NCI-H2029 treated with DMSO at 0.1 percent for 48 hours (cell line): ENCODE measurements at places on chromosomes 11 and 22.

DNA sequence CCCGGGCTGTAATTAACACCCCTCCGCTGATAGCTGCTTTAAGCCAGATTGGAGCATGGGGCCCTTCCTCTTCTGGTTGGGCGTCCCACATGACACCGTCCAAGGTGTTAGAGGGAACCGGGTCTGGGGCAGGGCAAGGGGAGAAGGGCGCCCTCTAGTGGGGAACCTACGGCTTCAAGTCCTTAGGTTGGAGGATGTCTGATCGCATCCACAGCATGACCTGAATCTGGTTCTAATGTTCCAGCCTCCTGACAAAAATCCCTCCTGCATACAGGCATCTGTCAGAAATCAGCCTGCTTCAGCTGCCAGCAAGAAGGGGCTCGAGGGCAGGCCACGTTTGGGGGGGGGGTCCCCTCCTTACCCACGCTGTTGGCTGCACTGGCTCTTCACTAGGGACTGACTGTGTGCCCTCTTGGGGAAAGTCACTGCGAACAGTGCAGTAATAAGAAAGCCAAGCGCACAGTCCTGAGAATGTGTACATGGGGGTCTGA is 94.2 kb upstream of the TBCEL start:
- DNase-seq: no peak

GRCh38 chr11:109285465-109285864 is 136.5 kb upstream of the C11orf87 start:
- no peak for DNase-seq

DNA sequence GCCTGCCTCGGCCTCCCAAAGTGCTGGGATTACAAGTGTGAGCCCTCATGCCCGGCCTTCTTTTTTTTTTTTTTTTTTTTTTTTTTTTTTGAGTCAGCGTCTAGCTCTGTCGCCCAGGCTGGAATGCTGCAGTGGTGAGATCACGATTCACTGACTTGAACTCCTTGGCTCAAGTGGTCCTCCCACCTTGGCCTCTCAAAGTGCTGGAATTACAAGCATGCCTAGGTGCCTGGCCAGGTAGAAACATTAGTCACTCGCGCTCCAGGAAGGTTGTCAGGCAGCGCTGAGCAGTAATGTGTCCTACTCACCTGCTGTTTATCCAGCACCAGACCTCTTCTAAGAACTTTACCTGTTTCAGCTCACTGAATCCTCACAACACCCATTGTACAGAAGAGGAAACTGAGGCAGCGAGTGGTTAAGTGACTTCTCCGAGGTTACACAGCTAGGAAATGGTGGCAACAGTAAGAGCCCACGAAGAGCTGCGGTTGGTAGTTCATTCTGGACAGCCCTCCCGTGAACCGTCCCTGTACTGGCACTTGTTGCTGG is 496 bp upstream of the CST6 start:
- DNase-seq: no peak

DNA sequence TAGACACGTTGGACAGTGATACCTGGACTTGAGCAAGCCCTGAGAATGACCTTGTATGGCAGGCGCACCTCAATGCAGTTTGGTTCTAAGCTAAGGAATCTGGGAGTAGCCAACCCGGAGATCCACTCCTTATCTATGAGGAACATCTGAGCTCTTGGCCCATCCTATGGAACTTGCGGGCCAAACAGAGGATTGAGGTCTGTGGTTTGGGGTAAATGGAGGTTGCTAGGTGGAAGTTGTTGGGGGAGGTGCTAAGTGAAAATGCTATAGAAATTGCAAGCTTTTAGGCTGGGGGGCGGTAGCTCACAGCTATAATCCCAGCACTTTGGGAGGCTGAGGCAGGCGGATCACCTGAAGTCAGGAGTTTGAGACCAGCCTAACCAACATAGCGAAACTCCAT is 8.9 kb downstream of the GDPD5 start:
- no peak for DNase-seq

- no peak for DNase-seq
Observed at GRCh38 chr11:91790346-91791170, 434.1 kb upstream of the FAT3 start.

DNA sequence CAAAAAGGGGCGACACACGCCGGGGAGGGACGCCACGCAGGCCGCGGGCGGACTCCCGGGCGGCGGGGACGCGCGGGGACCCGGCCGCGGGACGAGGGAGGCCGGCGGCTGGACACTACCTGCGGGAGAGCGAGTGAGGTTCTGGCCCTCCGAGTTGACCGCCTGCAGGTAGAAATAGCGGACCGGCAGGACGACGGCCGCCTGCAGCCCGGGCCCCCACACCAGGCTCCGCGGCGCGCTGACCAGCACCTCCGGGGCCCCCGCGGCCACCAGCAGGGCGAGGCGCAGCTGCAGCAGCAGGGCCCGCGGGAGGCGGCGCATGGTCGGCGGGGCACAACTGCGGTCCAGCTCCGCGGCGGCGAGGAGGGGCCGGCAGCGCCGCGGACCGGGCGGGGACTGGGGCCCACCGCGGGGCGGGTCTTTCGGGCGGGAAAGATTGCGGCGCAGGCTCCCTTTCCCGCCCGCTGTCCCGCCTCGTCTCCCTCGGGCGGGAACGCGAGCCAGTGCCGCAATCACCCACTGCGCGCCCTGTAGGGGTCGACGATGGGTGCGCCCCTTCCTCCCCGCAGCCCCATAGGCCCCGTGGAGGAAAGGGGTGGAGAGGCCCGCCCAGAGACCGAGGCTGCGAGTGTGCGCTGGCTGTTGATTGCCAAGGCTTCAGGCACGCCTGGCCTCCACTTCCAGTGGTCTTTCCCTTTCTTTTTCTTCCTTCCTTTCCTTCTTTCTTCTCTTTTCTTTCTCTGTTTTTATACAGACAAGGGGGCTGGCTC is at the start of gene POGLUT3:
POGLUT3 (minus strand) TSS at position 339 of the 770 bp plus-strand sequence; CDS start at position 321, 18 bp downstream.
- peak; percentile 10 for DNase-seq

- DNase-seq: peak; percentile 41
Observed at GRCh38 chr22:40491990-40492631, 121.7 kb downstream of the SGSM3 start.

DNA sequence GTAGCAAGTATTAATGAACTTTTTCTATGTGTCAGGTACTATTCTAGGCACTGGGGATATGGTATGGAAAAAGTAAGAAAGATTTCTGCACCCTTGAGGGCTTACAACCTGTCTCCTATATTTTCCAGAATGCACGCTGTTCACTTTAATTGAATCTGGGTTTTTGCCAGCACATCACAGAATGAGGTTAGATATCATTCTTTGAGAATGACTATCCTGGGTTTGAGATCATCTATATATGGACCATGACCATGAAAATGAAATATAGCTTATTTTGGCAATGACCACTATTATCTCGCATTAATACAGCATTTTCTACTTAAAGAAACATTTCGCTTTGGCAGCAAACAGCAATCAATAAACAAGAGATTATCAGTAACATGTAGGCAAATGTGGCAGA is 46.9 kb downstream of the C11orf71 start:
- no peak for DNase-seq

- no peak for DNase-seq
Observed at GRCh38 chr11:76184551-76184993, 21.7 kb downstream of the WNT11 start.

GRCh38 chr11:12377106-12377823 is at the start of gene PARVA:
TSS of gene PARVA (plus strand) at chr11:12377571. CDS start at chr11:12377648, 77 bp downstream.
- DNase-seq: peak; percentile 7

DNA sequence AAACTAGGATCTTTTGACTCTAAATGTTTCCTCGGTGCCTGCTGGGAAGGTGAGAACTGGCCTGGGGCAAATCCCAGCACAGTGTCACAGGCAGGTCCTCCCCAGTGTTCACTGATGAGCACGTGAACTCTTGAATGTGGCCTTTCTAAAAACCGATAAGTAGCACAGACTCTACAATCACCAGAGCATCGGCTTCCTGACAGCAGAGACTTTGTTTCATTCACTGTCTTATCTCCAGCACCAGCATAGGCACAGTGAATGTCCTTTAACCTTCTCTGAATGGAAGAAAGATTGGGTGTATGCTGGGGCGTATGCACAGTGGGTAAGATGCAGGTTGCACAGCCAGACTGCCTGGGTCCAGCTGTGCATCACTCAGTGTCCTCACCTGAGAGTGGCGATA is 59.3 kb upstream of the EIF3D start:
- DNase-seq: no peak

GRCh38 chr22:49209452-49210195 is 618.0 kb downstream of the BRD1 start:
- DNase-seq: no peak

DNA sequence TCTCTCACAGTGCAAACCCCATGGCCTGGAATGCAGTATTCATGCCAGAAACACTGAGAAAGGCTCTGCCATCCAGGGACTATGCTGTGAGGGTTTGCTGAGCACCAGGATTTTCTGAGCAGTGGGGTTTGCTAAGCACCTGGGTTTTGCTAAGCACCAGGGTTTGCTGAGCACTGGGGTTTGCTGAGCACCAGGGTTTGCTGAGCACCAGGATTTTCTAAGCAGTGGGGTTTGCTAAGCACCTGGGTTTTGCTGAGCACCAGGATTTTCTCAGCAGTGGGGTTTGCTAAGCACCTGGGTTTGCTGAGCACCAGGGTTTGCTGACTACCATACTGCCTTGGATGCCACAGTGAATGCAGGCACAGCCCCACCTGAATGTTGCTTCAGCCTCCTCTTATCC is 48.3 kb upstream of the SMIM38 start:
- no peak for DNase-seq

DNA sequence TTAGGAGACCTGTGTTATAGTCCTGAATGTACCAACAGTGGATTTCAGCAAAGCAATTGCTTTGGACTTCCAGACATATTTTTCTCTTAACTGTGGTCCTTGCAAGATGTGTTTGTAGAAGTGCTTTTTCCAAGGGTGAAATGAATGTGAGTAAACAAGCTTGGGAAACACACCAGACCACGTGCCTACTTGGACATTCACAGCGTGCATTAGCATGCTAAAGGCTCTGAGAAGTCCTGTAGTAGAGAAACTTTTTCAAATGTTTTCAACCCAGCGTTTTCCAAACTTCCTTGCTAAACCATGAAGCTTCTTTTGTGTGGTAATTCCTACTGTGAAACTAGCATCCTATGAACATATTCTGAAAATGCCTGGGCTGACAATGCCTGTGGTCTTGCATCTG is 91.2 kb upstream of the DBX1 start:
- DNase-seq: no peak

- DNase-seq: no peak
Observed at GRCh38 chr22:48372390-48372789, 1455.3 kb downstream of the BRD1 start.

DNA sequence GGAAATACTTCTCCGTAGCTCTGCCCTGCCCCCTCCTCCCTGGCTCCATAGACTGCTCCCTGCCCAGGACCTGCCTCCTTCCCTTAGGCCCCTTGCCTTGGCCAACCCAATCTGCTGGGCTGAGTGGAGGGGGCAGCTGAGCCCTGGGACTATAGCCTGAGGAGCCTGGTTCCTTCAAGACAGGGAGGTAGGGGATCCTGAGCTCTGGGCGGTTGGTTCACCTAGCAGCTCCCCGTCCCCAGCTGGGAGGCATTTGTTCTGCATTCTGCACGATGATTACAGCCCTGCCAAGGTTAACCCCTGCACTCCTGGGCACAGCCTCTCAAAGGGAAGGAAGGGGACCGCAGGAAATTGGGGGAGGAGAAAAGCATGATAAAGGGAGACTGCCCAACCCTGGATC is 3.6 kb upstream of the CDC42EP1 start:
- DNase-seq: no peak

DNA sequence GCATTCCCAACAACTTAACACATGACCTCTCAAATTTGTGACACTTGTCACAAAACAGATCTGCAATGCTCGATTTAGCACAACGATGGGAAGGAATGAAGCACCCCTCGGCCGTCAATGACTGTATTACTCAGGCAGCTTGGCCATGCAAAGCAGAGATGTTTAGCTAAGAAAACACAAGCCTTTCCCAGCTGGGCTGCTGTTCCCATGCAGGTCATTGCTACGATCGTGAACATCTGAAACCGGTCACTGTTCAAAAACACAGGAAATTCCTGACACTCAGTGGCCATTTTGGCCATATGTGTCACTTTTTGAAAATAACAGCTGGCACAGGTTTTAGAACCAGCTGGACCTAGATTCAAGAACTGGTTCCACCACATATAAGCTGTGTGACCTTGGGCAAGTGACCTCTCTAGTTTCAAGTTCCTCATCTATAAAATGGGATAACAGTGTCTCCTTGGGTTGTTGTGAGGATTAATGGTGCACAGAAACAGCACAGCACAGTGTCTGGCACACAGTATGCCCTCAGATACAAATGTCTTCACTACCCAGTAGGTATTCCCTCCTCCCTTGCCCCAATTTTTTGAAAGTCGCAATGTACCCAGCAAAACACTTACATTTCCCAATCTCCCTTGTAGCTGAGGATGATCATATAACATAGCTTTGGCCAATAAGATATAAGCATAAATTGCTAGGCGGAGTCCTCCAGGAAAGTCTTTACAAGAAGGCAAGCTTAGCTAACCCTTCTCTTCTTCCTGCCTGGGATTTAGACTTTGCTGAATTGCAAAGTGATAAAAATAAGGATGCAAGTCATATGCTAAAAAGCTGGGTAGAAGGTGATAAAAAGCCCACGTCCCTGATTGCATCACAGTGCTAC is 93.1 kb downstream of the C11orf58 start:
- no peak for DNase-seq

- no peak for DNase-seq
Observed at GRCh38 chr11:73116636-73117035, 25.5 kb downstream of the FCHSD2 start.

DNA sequence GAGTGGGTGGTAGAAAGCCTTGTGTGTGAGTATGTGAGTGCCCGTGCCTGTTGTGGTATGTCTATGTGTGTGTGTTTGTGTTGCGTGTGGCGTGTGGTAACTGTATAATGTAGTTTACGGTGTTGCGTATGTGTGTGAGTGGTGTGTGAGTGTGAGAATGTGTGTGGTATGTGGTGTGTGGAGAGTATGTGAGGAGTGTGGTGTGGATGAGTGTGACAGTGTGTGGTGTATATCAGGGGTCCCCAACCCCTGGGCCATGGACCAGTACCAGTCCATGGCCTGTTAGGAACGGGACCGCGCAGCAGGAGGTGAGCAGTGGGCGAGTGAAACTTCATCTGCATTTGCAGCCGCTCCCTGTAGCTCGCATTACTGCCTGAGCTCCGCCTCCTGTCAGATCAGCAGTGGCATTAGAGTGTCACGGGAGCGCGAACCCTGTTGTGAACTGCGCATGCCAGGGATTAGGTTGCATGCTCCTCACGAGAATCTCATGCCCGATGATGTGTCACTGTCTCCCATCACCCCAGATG is 5.7 kb downstream of the UPK3A start:
- DNase-seq: no peak

- no peak for DNase-seq
Observed at GRCh38 chr11:125192717-125193415, 28.3 kb downstream of the PKNOX2 start.

- DNase-seq: no peak
Observed at GRCh38 chr11:6419009-6419631, at the start of gene APBB1. TSS of gene APBB1 (minus strand) at chr11:6419094. CDS start at chr11:6411347, 7,747 bp downstream.

GRCh38 chr11:1926156-1927025 is 6.9 kb downstream of the TNNT3 start:
- no peak for DNase-seq
